ENCODE measurements at places on chromosomes 1 and 21. TPM values are rescaled to one million over a fixed set of nuclear protein-coding genes. Genes with fewer than 3 reads are reported as not detected.

Gene C1orf167
- polyA plus RNA-seq, result 0.37 TPM

Gene FAAP20
- polyA plus RNA-seq, result 135 TPM

Gene ARPC5
- 192 TPM for polyA plus RNA-seq

Gene NECTIN4
- 12.7 TPM for polyA plus RNA-seq

DNA sequence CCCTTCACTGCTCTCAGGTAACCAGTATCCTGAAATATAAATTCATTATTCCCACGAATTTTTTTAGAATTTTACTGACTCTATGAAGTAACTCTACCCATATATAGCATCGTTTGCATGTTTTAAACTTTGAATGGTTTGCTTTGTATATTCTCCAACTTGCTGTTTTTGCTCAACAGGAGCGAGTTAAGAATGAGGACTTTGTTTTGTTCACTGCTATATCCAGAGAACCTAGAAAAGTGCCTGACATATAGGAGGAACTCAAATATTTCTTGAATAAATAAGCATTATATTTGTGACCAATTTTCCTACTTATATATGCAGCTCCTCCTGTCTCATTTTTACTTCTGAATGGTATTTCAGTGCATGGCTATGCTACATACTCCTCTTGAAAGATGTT, 43.4 kb downstream of the NUF2 start:
- H3K27ac ChIP-seq, result no peak overlapping the region
- DNase-seq, result no peak
- H3K36me3 ChIP-seq, result no peaks in the 10 kb centered on the region
- no peak overlapping the region for H3K4me3 ChIP-seq
- H3K27me3 ChIP-seq, result peaks cover 8% of the 10 kb centered on the region

GRCh38 chr1:147241934-147242448, 493 bp upstream of the CHD1L start:
- H3K27me3 ChIP-seq, result no peaks in the 10 kb centered on the region
- no peaks in the 10 kb centered on the region for H3K36me3 ChIP-seq
- H3K4me3 ChIP-seq, result peak overlapping the region; percentile 3

DNA sequence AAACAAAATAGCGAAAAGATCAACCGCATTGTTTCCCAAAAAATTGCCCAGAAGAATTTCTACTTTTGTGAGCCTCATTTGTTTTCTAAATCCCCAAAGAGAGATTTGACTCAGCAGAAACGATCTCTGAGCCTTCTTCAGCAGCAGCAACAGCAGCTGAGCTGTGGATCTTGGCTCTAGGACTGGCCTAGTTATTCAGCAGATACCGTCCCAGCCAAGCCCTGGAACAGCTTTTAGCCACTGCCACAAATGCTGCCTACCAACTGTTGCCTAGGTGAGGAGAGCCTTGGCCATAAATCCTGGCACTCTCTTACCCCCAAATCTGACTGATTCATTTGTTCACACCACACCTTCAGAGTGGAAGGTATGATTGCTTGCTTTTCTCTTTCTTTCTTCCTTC, 320.1 kb downstream of the TGFB2 start:
- peak; percentile 30 for DNase-seq
- no peaks in the 10 kb centered on the region for H3K36me3 ChIP-seq
- H3K4me3 ChIP-seq, result no peak overlapping the region
- no peaks in the 10 kb centered on the region for H3K27me3 ChIP-seq
- H3K4me1 ChIP-seq, result peaks cover 5% of the 10 kb centered on the region
- H3K27ac ChIP-seq, result peak overlapping the region; percentile 28

DNA sequence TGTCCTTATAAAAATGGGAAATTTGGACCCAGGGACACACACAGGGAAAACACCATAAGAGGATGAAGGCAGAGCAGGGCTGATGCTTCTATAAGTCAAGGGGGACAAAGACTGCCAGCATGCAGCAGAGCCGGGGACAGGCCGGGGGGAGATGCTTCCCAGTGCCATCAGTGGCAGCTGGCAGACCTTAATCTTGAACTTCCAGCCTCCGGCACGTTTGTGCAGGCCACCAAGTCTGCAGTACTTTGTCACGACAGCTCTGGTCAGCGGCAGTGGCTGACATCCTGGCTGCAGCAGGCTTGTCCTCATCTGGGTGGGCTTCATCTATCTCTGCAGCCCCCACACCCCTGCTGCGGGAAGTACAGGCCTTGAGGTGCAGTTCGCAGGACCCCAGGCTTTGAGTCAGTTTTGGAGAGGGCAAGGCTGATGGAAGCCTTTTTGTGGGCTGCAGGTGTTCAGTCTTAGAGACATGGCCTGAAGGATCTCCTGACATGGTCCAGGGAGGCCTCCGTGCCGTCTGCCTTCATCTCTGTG, 186.0 kb downstream of the DYRK1A start:
- H3K27ac ChIP-seq, result peak overlapping the region; percentile 91
- H3K4me1 ChIP-seq, result peaks cover 32% of the 10 kb centered on the region
- DNase-seq, result no peak
- H3K27me3 ChIP-seq, result no peaks in the 10 kb centered on the region

- no peak overlapping the region for H3K4me3 ChIP-seq
- no peaks in the 10 kb centered on the region for H3K36me3 ChIP-seq
- H3K27ac ChIP-seq, result no peak overlapping the region
Observed at GRCh38 chr21:35273333-35273732, 224.2 kb upstream of the RUNX1 start.

DNA sequence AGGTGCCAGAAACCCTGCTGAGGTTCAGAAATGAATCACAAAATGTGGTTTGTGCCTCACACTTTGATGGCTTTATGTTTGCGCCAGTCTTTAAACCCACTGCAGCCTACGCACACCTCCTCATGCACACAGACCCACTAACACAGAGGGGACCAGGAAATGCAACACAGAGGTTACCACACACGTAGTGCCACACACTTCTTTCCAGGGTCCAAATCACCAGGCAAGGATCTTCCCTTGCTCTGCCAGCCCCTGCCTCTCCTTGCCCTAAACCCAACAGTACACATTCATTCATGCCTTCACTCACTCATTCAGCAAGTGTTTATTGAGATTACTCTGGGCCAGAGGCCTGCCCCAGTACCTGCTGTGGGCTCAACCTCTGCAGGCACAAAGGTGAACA, 17.5 kb downstream of the MAB21L3 start:
- H3K27me3 ChIP-seq, result no peaks in the 10 kb centered on the region
- no peaks in the 10 kb centered on the region for H3K36me3 ChIP-seq
- DNase-seq, result no peak
- H3K4me1 ChIP-seq, result peaks cover 8% of the 10 kb centered on the region
- H3K4me3 ChIP-seq, result no peak overlapping the region

- H3K36me3 ChIP-seq, result no peaks in the 10 kb centered on the region
- H3K27me3 ChIP-seq, result no peaks in the 10 kb centered on the region
- no peaks in the 10 kb centered on the region for H3K4me1 ChIP-seq
- no peak overlapping the region for H3K4me3 ChIP-seq
- DNase-seq, result no peak
- no peak overlapping the region for H3K27ac ChIP-seq
Observed at GRCh38 chr1:198798923-198799386, 160.1 kb downstream of the PTPRC start.

- H3K27me3 ChIP-seq, result no peaks in the 10 kb centered on the region
- H3K36me3 ChIP-seq, result no peaks in the 10 kb centered on the region
- no peak for DNase-seq
- peaks cover 39% of the 10 kb centered on the region for H3K4me1 ChIP-seq
- no peak overlapping the region for H3K4me3 ChIP-seq
- peak overlapping the region; percentile 84 for H3K27ac ChIP-seq
Observed at GRCh38 chr1:19621274-19621950, 22.7 kb upstream of the NBL1 start.

DNA sequence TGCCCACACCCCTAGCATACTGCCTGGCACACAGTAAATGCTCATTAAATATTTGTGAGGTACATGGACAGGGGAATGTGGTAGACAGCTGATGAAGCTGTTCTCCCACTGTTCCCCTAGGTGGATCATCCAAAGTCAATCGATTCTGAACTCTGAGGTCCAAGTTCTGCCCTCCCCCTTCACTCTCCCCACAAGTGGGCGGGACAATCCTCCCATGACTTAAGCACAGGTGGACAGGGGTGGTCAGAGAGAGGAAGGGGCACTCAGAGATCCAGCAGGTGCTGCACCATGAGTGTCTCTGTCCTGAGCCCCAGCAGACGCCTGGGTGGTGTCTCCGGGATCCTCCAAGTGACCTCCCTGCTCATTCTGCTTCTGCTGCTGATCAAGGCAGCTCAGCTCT, at the start of gene CYP4A22:
CYP4A22 (plus strand) TSS at position 244 of the 400 bp plus-strand sequence; CDS start at position 289, 45 bp downstream.
- H3K4me3 ChIP-seq, result no peak within 1 kb of the TSS
- DNase-seq, result no peak
- H3K27me3 ChIP-seq, result no peaks in the 10 kb centered on the region
- H3K4me1 ChIP-seq, result no peaks in the 10 kb centered on the region

GRCh38 chr1:2980849-2981248, 40.4 kb upstream of the ACTRT2 start:
- no peaks in the 10 kb centered on the region for H3K27me3 ChIP-seq
- DNase-seq, result no peak
- no peak overlapping the region for H3K27ac ChIP-seq
- no peak overlapping the region for H3K4me3 ChIP-seq
- no peaks in the 10 kb centered on the region for H3K36me3 ChIP-seq
- no peaks in the 10 kb centered on the region for H3K4me1 ChIP-seq

DNA sequence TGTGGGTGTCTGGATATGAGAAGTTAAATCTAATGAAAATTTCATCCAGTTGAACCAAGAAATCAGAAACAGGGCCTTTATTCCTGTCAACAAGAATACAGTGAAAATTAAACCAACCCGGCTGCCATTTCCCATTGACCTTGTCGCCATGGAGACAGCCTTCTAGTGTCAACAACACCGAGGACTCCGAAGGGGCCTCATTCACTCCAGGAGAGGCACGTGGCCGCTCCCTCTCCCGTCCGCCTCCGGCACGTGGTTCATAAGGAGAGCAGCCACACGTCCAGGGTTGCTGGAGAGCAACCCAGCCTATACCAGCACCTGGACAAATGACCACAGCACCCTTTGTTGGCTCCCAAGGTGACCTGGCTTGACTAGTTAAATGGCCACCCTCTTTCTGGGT, 120.3 kb upstream of the VAMP3 start:
- no peaks in the 10 kb centered on the region for H3K27me3 ChIP-seq
- no peaks in the 10 kb centered on the region for H3K4me1 ChIP-seq
- H3K4me3 ChIP-seq, result no peak overlapping the region

GRCh38 chr1:205774198-205775014, 876 bp downstream of the RAB29 start:
- peak; percentile 63 for DNase-seq
- H3K36me3 ChIP-seq, result no peaks in the 10 kb centered on the region
- H3K4me1 ChIP-seq, result no peaks in the 10 kb centered on the region
- H3K27me3 ChIP-seq, result no peaks in the 10 kb centered on the region

GRCh38 chr1:8076176-8076575, 50.1 kb upstream of the ERRFI1 start:
- peak overlapping the region; percentile 95 for H3K27ac ChIP-seq
- no peak for DNase-seq
- H3K36me3 ChIP-seq, result no peaks in the 10 kb centered on the region
- H3K27me3 ChIP-seq, result no peaks in the 10 kb centered on the region
- no peak overlapping the region for H3K4me3 ChIP-seq

DNA sequence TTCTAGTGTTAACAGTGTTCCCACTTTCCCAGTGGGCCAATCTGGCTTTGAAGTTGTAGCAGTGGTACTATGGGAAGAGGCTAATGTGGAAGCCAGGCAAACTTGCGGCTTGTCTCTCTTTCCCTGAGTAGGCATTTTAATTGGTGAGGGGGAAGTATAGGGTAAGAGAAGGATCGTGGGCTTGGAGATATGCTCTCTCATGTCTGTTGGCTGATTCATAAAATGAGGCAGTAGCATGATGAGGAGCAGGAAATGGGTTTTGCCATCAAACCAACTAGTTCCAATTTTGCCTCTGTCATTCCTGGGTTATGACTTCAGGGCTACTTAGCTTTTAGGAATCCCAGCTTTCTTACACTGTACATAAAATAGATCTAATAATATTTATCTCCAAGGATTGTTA, 12.1 kb downstream of the C8A start:
- H3K4me1 ChIP-seq, result no peaks in the 10 kb centered on the region
- H3K4me3 ChIP-seq, result no peak overlapping the region

DNA sequence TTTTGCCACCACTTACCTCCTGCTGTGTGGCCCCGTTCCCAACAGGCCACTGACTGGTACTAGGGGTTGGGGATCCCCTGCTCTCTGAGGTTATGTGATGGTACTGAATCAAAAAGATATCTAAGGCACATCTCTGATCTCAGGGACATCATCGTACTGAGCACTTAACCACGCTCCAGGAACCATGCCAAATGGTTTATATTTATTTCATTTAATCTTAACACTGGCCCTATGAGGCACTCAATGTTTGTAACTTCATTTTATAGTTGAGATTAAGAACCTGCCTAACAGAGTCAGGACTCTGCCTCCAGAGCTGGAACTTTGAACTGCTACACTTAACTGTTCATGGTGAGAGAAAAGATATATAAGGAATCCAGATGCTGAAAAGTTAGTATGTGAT, 98.0 kb upstream of the HP1BP3 start:
- H3K4me3 ChIP-seq, result no peak overlapping the region
- H3K27me3 ChIP-seq, result no peaks in the 10 kb centered on the region
- H3K36me3 ChIP-seq, result no peaks in the 10 kb centered on the region
- peak; percentile 6 for DNase-seq
- H3K4me1 ChIP-seq, result peaks cover 10% of the 10 kb centered on the region

DNA sequence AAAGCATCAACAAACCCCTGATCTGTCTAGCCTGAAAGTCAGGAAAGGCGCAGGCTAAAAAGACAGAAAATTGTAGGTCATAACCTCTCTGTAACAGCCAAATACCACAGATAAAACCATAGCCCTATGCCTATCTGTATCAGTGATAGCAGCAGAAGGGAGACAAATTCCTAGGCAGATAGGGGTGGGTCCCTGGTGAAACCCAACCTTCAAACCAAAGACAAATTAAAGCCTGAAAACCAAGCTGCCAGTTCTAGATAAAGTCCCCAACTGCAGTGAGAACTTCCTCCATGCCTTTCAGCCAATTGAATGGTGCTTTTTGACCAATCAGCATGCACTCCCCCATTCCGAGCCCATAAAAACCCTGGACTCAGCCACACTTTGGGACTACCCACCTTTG, 115.3 kb downstream of the NTPCR start:
- no peak for DNase-seq
- H3K27ac ChIP-seq, result peak overlapping the region; percentile 31
- H3K4me3 ChIP-seq, result no peak overlapping the region
- H3K4me1 ChIP-seq, result peaks cover 12% of the 10 kb centered on the region
- H3K36me3 ChIP-seq, result no peaks in the 10 kb centered on the region

- H3K27ac ChIP-seq, result no peak overlapping the region
- no peak for DNase-seq
- H3K27me3 ChIP-seq, result no peaks in the 10 kb centered on the region
- H3K36me3 ChIP-seq, result no peaks in the 10 kb centered on the region
- H3K4me3 ChIP-seq, result no peak overlapping the region
- no peaks in the 10 kb centered on the region for H3K4me1 ChIP-seq
Observed at GRCh38 chr21:25536752-25537151, 70.5 kb downstream of the MRPL39 start.

GRCh38 chr21:31988492-31989290, 115.9 kb downstream of the HUNK start:
- no peaks in the 10 kb centered on the region for H3K36me3 ChIP-seq
- no peak overlapping the region for H3K27ac ChIP-seq
- no peaks in the 10 kb centered on the region for H3K27me3 ChIP-seq
- H3K4me3 ChIP-seq, result no peak overlapping the region

GRCh38 chr1:165695031-165695430, 3.3 kb downstream of the ALDH9A1 start:
- no peaks in the 10 kb centered on the region for H3K36me3 ChIP-seq
- no peak overlapping the region for H3K27ac ChIP-seq
- no peaks in the 10 kb centered on the region for H3K27me3 ChIP-seq
- peaks cover 4% of the 10 kb centered on the region for H3K4me1 ChIP-seq
- H3K4me3 ChIP-seq, result no peak overlapping the region
